ENCODE measurements at places on chromosomes 5 and 9. TPM values are rescaled to one million over a fixed set of nuclear protein-coding genes. Genes with fewer than 3 reads are reported as not detected.

Gene KCNT1
- total RNA-seq = not detected

Gene F2RL2
- 0.76 TPM for total RNA-seq

Gene PCDHAC2
- total RNA-seq = 0.33 TPM

Gene PCDHGB4
- 15.2 TPM for total RNA-seq

Gene SHOC1
- total RNA-seq = not detected

Gene KIF4B
- 0.33 TPM for total RNA-seq

Gene BTNL8
- total RNA-seq = not detected

Gene CDX1
- not detected for total RNA-seq

Data from vein endothelial cell (primary cell).